CD4-positive, alpha-beta T cell (primary cell): ENCODE measurements at places on chromosomes 5 and 9.

DNA sequence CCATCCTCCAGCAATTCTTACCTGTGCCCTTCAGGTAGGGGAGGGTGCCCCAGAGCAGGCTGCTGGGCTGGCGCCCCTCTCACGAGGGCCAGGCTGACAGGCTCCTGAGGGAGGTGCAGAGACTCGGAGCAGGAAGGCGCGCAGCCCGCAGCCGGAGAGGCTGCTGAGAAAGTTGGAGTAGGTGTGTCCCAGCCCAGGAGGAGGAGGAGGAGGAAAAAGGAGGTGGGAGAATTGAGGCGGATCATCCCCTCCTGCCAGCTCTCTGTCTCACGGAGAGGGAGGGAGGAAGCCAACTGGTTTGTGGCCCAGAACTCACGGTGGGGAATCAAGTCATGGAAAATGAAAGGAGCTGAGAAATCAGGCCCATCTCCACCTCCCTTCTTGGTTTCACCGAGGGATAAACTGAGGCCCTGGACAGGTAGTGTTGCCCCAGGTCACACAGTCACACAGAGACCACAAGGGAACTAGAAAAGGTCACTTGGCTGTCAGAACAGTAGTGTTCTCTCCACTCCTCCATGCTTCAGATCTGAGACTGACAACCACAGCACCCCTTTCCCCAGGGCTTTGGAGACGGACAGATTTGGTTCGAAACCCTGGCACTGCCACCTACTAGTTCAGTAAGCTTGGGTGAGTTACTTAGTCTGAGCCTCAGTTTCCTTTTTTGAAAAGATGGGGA lies at the start of gene FAT2:
TSS of gene FAT2 (minus strand) at position 188 of the 676 bp plus-strand sequence. CDS start 22,400 bp downstream, outside the sequence.
- no peak for DNase-seq

GRCh38 chr5:157915638-157916037 lies 56.7 kb upstream of the CLINT1 start:
- DNase-seq = no peak

GRCh38 chr5:132257131-132258101 lies at the start of gene PDLIM4:
Gene PDLIM4, plus strand, starts transcription at chr5:132257696. Its CDS starts 39 bp downstream, at chr5:132257735.
- no peak for DNase-seq

- no peak for DNase-seq
Measured at GRCh38 chr5:37554938-37555337, 175.8 kb downstream of the WDR70 start.

DNA sequence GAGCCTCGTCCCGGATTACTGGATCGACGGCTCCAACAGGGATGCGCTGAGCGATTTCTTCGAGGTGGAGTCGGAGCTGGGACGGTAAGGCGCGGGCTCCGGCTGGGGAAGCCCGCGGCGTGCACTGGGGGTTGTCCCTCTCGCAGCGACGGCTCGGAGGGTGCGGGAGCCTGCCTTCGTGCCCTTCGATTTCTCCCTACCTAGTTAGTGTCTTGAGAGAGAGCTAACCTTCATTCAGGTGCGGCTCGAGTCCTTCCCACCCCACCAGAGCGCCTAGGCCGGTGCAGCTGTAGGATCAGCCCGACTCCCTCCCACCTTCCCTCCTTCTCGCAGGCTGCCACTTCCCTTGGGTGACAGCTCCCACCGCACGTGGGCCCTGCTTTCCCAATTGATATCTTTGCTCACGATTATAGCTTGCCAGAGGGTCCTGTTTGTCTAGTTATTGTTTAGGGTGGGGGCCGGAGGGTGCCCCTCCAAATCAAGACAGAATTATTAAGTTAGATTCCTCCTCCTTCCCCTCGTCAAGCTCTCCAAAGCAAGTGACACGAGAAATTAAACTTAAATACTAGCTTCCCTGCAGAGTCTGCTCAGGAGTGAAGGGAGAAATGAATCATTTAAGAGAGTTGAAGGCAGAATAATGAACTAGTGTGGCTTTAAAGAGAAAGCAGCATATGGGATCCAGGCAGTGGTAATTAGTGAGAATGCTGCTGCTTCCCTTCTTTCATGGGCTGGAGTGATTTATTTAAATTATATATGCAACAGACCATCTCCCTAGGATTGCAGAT lies 569 bp downstream of the CAMK4 start:
- no peak for DNase-seq

DNA sequence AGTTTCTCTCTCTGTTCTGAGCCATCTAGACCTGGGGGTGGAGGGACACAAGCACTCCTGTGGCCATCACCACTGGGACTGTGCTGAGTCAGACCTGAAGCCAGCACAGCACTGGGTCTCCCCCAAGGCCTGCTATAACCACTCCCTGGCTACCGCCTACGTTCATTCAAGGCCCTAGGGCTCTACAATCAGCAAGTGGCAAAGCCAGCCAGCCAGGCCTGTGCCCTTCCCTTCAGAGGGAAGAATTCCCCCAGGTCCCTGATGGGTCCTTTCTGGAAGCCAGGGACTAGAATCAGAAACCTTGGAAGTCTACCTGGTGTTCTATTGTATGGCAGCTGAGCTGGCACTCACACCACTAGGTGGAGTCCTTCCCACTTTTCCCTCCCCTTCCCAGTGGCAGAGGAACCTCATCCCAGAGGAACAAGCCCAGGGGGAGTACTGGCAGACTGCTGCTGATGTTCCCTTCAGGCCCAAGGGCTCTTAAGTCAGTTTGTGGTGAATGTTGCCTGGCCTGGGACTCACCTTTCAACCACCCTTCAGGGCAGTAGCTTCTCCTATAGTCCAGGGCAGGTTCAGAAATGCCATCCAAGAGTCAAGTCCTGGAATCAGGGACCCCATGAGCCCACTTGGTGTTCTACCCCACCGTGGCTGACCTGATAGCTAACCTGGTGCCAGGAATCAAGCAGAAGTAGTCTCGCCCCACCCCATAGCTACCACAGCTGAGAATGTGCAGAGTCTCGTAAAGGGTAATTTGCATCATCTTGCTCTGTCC lies 20.0 kb downstream of the JMY start:
- DNase-seq = no peak

GRCh38 chr9:24846248-24846912 lies 300.7 kb upstream of the IZUMO3 start:
- no peak for DNase-seq

GRCh38 chr9:84897362-84898094 lies 228.0 kb downstream of the NTRK2 start:
- no peak for DNase-seq

DNA sequence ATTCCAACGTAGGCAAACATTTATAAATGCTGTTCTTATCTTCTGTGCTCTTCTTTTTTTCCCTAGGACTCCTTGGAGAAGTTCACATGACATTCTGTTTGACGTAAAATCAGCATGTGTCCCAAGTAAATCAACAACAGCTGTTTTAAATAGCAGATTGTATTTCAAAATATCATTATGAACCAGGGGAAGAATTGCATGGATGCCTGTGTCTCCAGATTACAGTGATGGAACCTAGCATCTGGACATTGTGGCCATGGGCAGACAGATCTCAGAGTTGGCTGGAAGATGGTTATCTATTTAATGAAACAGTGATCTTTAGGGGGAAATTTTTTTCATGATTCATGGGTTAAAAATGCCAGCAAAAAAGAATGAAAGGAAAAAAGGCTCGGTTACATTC lies 222.0 kb downstream of the MAN2A1 start:
- DNase-seq = no peak

DNA sequence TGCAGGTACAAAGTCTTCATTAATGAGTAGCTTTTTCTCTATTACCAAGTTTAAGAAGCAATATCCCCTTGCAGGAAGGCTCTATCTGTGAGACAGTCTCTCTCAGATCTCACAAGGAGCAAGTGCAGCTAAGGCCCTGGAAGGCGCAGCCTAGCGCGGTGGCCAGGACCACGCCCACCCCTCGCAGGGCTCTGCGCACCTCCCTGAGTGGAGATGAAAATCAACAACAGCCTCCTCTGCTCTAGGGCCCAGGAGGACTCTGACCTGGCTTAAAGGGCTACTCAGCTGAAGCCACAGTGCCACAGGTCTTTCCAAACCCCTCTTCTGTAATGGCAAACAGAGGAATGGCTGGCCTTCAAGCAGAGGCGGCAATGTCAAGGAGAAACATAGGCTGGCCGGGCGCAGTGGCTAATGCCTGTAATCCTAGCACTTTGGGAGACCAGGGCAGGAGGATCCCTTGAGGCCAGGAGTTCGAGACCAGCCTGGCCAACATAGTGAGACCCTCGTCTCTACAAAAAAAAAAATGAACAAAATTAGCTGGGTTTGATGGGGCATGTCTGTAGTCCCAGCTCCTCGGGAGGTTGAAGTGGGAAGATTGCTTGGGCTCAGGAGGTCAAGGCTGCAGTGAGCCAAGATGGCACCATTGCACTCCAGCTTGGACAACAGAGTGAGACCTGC lies 11.9 kb downstream of the SEC16A start:
- no peak for DNase-seq

DNA sequence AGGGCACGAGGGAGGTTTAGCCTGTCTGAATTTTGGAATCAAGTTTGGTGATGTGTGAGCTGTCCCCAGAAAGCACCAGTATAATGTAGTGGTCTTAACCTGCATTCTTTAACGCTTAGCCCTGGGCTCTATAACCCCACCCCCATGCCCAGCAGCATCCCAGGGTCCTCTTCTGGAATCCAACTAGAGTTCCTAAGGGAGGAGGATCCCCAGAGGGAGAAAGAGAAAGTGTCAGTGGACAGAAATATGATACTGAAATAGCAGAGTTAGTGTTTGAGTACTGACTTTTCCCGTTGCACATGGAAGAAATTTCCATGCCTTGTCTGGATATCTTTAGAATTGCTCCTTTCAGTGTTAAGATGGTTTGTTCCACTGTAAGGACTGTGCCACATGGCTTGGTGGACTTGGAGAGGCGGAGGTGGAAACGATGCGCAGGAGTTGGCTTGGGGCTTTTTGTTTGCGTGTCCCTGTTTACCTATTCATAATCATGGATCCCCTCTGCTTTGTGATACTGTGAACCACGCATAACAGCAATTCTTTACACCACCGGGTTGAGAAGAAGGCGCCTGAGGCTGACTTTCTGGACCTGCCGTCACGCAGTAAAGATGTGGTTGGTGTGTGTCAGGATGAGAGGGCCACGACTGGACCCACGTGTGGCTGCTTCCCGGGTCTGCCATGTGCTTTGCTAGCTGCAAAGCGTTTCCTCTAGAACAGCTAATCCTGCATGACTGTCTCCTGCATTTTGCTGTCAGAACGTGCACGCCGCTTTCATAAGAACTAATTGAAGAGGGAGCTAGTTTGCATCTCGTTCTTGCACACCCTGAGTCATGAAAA lies 142.3 kb downstream of the SMARCA2 start:
- DNase-seq = peak; percentile 37

GRCh38 chr5:54996466-54996865 lies 11.1 kb upstream of the ESM1 start:
- no peak for DNase-seq

DNA sequence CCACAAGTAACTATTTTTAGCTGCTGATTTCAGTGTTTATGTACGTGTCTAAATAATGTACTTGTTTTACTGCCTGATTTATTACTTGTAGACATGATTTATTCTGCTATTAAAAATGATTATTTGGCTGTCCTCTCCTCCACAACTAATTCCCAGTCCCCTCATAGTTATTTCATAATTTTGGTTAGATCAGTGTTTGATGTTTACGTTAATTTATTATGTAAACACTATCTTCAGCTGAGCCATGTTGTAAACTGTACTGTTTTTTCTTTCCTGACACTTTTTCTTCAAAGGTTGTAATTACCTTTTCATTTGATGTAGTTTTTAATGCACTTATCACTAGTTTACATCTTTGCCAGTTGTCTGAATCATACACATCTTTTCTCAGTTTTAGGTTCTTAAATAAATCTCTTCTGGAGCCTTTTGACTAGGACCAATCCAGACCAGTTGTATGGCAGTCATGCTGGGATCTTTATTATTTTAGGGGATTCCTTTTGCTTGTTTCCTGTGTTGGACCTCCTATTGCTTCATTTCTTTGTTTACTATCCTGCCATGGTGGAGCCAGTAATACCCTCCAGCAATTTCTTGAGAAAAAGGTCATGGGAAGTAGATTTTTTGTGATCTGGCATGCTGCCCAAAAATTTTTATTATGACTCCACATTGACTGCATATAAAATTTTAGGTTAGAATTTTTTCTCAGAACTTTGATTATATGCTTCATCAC lies 16.1 kb downstream of the AP3S1 start:
- no peak for DNase-seq

GRCh38 chr5:63727583-63727982 lies 234.7 kb downstream of the HTR1A start:
- no peak for DNase-seq

- no peak for DNase-seq
Measured at GRCh38 chr9:134235366-134235765, 71.0 kb upstream of the RNU6ATAC start.

DNA sequence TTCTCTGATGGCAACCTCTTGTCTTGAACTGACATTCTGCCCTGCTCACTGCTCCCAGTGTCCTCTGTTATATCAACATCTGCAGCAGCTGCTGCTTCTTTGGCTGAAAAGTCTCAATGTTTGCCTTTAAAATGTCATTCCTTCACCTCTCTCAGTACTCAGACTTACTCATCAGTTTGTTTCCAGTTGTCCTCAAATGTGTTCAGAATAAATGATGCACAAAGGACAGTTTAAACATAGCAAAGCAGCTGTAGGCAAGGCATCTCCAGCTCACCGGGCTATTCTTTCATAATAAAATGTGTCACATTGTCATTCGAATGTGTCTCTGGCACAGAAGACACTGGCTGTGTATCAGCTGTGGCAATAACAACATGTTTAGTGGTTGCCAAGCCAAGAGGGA lies 590.9 kb upstream of the ZNF608 start:
- no peak for DNase-seq

DNA sequence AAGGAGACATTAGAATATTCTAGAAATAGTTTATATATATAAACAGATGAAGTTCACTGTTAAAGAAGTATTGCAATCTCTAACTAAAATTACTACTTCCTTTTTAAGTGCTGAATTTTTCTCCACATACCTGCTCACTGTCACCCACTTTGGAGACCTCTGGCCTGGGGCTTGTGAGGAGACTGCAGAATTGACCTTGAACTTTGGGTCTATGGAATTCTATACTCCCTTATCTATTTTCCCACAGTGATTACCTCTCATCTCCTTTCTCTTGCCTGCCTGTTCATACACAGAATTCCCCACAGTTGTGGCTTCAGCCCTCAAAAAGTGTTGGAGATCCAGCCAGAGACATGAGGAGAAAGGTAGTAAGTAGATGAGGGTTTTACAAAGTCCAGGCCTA lies 45.4 kb downstream of the LARP1 start:
- no peak for DNase-seq

DNA sequence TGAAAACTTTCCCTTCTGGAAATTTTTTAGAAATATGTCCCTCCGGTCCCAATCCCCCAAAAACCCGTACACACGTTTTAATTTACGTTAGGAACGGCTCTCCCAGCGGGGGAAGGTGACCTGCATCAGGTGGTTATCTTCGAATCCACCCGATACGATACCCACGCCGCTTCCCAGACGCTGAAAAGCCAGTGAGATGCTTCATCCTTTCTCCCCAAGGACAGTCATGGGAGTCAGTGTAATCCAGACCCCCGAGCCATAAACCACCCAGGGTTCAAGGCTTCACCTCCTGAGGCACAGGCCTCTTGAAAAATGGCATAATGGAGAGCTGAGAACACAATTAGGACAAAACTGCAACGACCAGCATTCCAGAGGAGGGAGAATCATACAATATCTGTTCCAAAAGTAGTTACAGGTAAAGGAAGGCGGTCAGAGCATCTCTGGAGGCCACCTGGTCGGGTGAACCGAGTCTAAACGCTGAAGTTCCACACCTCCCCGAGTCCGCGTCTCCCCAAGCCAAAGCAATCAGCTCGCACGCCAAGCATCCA lies 857 bp downstream of the FAM169A start:
- no peak for DNase-seq

- DNase-seq = no peak
Measured at GRCh38 chr5:91486638-91487037, 103.5 kb upstream of the ARRDC3 start.
